ENCODE measurements at places on chromosomes 16 and 17.

DNA sequence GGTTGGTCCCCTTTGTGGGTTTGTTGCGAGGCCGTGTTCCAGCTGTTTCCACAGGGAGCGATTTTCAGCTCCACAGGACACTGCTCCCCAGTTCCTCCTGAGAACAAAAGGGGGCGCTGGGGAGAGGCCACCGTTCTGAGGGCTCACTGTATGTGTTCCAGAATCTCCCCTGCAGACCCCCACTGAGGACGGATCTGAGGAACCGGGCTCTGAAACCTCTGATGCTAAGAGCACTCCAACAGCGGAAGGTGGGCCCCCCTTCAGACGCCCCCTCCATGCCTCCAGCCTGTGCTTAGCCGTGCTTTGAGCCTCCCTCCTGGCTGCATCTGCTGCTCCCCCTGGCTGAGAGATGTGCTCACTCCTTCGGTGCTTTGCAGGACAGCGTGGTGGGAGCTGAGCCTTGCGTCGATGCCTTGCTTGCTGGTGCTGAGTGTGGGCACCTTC is 27.3 kb upstream of the STH start:
- no peak for DNase-seq

GRCh38 chr17:36894925-36895324 is 42.4 kb upstream of the LHX1 start:
- no peak for DNase-seq

DNA sequence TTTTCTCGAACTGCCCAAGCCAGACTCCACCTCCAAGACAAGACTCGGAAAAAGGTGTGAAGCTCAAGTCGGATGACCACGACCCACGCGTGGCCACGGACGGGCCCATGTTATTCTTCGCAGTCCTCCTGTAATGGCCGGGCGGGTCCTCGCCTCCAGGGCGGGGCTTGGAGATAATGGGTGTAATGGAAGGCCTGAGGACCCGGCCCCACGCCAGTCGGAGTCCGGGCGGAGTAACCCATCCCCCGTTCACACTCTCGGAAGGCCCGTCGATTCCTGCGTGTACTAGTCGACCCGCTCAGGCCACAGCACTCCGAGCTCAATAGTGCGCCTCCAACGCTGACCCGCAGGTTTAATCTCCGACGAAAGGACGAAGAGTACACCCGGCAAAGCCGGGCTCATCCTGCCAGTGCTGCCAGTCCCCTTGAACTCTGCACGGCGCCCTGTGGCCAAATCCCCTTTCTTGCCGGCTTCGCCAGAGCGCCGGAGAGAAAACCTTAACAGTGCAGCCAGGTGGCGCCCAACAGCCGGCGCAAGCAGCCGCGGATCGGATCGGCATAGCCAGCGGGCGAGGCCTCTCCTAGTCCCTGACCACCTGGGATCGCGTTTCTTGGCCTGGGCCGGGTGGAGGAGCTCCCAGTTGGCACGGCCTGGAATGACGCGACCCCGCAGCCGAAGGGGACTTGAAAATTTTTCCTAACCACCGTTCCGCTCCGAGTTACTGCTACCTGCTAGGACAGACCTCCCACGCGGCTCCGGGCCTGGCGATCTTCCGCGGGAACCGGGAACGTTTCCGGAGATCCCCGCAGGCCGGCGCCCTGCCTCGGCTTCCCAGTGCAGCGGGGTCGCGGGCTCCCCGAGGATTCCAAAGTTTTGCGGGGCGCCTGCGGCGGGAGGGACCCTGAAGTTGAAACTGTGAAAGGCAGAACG is 762.0 kb downstream of the KCNJ18 start:
- no peak for DNase-seq

DNA sequence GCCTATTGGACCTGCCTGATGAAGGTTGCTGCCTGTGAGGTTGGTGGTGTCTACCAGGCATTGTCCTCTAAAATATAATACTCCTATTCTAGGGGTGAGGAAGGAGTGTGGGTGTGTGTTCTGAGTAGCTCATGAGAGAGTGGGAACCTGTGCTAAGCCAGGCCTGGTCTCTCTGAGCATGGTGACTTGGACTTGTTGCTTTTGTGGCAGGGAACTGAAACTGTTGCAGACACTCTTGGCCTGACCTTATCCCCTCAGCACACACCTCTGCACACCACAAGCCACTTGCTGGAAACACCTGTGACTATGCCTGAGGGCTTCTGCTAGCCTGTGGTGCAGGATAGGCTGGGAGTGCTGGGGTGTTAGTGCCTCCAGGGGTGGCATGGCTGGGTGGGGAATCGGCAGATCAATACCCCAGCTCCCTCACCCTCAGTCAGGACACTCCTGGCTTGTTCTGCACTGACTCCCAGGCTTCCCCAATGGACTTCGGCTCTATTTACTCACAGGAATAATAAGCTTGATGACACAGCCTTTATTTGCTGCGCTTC is 29.9 kb downstream of the PLCG2 start:
- no peak for DNase-seq

Measured in CD4-positive, alpha-beta T cell treated with Interleukin-21 for 1 hour (primary cell).